ENCODE measurements at places on chromosomes 2 and 18. TPM values are rescaled to one million over a fixed set of nuclear protein-coding genes. Genes with fewer than 3 reads are reported as not detected.

DNA sequence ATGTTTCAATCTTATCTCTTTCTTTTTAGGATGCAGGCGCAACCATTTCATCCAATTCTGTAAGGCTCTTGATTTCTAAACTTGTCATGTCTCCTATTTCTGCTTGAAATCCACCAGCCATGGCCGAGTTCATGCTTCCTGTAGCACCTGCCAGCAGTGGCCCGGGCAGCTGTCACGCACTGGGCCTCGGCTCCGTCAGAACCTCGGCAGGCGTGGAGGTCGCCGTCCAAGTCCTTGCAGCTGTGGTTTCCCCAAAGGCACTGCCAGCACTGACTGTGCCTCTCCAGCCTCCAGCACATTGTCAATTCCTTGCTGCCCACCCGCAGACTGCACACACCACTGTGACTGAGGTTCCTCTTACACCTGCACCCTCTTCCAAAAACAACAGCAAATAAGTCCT lies 188.7 kb upstream of the SALL3 start:
- no peak overlapping the region for H3K27ac ChIP-seq
- no peaks in the 10 kb centered on the region for H3K36me3 ChIP-seq
- H3K27me3 ChIP-seq = no peaks in the 10 kb centered on the region
- H3K4me3 ChIP-seq = no peak overlapping the region

- H3K27ac ChIP-seq = no peak overlapping the region
- H3K27me3 ChIP-seq = peaks cover 13% of the 10 kb centered on the region
- no peak for DNase-seq
- H3K4me3 ChIP-seq = no peak overlapping the region
- peaks cover 14% of the 10 kb centered on the region for H3K4me1 ChIP-seq
These were observed 76.2 kb downstream of the CDK15 start for GRCh38 chr2:201882353-201883090.

GRCh38 chr18:10727477-10727876 lies 201.7 kb downstream of the NAPG start:
- H3K27ac ChIP-seq = no peak overlapping the region
- H3K4me3 ChIP-seq = no peak overlapping the region
- DNase-seq = no peak
- no peaks in the 10 kb centered on the region for H3K27me3 ChIP-seq
- no peaks in the 10 kb centered on the region for H3K36me3 ChIP-seq

GRCh38 chr2:233048569-233049193 lies 11.5 kb upstream of the INPP5D start:
- H3K27me3 ChIP-seq = no peaks in the 10 kb centered on the region
- H3K27ac ChIP-seq = no peak overlapping the region
- no peak for DNase-seq
- H3K4me3 ChIP-seq = no peak overlapping the region
- H3K4me1 ChIP-seq = peaks cover 6% of the 10 kb centered on the region
- no peaks in the 10 kb centered on the region for H3K36me3 ChIP-seq

The WNT10A gene
- 1.5 TPM for total RNA-seq

The PDE1A gene
- total RNA-seq = not detected

The ZNF892 gene
- total RNA-seq = 4.7 TPM

The LDLRAD4 gene
- total RNA-seq = 30.4 TPM

The PROC gene
- total RNA-seq = 0.13 TPM

The TFCP2L1 gene
- 0.16 TPM for total RNA-seq

The STAM2 gene
- total RNA-seq = 19.8 TPM

The LAMA1 gene
- total RNA-seq = not detected
